T-helper 2 cell treated with Interferon-gamma antibody and Interleukin-4, amounts not matched to agents 5 μg/mL and 100 μg/mL, for 36 hours (primary cell): ENCODE measurements at places on chromosomes 16 and 17.

DNA sequence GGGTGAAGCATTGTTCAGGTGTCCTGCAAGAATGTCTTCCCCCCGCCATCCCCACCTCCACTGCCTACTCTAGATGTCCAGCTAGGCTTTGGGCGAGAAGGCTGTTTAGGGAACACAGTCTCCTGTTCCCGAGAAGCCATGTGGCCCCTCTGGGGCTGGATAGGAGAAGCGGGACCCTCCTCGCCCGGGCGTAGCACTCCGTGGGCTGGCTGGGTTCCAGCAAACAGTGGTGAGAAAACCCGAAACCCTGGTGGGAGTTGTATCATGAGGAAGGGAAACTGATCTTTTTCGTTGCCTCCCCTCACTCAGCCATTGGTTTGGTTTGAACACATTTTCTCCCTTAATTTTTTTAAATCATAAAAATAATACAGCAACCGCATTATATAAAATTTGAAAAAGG, 56.6 kb downstream of the IRF8 start:
- H3K27me3 ChIP-seq: peaks cover 2% of the 10 kb centered on the region
- no peaks in the 10 kb centered on the region for H3K4me1 ChIP-seq
- DNase-seq: no peak
- H3K27ac ChIP-seq: no peak overlapping the region

DNA sequence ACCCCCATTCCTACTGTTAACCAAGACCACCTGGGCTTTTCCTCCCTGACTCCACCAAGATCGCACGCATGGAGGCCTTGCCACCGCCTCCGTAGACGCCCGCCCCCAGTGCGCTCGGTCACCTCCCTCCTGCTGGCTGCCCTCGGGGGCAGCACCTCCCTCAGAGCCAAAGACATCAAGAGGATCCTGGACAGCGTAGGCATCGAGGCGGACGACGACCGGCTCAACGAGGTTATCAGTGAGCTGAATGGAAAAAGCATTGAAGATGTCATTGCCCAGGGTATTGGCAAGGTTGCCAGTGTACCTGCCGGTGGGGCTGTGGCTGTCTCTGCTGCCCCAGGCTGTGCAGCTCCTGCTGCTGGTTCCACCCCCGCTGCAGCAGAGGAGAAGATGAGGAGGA, 1.2 kb downstream of the EFCAB3 start:
- no peak overlapping the region for H3K4me3 ChIP-seq
- no peak overlapping the region for H3K27ac ChIP-seq
- H3K27me3 ChIP-seq: peaks cover 13% of the 10 kb centered on the region
- DNase-seq: no peak
- no peaks in the 10 kb centered on the region for H3K36me3 ChIP-seq

DNA sequence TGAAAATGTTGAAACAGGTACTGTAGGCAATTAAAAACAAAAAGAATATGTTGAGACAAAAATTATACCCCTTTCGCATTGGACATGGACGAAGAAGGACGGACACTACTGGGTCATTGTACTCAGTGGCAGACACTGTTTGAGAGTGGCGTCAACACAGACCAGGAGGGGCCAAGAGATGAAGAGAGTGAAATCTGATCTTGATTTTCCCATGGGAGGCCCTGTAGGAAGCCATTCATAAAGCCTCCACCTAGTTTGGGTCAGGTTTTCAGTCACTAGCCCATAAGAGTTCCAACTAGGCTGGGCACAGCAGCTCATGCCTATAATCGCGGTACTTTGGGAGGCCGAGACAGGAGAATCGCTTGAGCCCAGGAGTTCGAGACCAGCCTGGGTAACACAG, 23.6 kb upstream of the SMURF2 start:
- H3K4me3 ChIP-seq: no peak overlapping the region
- no peak overlapping the region for H3K27ac ChIP-seq
- no peaks in the 10 kb centered on the region for H3K36me3 ChIP-seq

DNA sequence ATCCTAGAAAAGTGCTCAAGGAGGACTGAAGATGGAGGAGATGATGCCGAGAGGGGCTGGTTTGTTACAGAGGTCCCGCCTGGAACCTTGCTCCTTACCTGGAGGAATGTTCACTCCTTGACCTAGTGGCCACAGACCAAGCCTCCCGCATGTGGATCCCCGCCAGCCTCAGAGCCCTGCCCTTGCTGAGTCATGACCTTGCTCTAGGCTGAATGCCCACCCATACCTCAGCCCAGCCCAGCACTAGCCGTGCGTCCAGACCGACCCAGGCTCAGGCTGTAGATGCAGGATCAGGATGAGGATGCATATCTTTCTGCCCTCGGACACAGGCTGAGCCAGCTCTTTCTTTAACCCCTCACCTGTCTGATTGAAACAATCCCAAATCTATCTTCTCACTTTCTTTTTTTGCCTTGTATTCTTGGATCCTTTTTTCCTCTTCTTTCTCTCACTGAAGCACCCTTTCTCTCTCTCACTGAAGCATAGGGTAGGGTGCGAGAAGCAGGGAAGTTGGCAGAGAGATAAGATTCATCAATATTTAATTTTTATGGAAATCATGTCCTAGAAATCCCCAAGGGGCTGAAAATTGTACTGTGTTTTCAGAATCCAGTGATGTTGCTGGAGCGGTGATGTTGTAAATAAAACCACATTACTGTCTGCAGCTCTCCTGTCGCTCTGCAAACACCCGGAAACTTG, 34.9 kb downstream of the WSCD1 start:
- H3K27ac ChIP-seq: no peak overlapping the region
- no peak for DNase-seq
- no peaks in the 10 kb centered on the region for H3K4me1 ChIP-seq
- H3K36me3 ChIP-seq: no peaks in the 10 kb centered on the region
- no peak overlapping the region for H3K4me3 ChIP-seq

- no peaks in the 10 kb centered on the region for H3K36me3 ChIP-seq
- no peaks in the 10 kb centered on the region for H3K4me1 ChIP-seq
- H3K27me3 ChIP-seq: no peaks in the 10 kb centered on the region
- no peak overlapping the region for H3K27ac ChIP-seq
Observed at GRCh38 chr16:65500007-65500406, 378.1 kb upstream of the CDH11 start.

GRCh38 chr16:74034862-74035261, 261.8 kb upstream of the PSMD7 start:
- peaks cover 2% of the 10 kb centered on the region for H3K27me3 ChIP-seq
- H3K4me3 ChIP-seq: no peak overlapping the region
- H3K4me1 ChIP-seq: no peaks in the 10 kb centered on the region
- DNase-seq: no peak

DNA sequence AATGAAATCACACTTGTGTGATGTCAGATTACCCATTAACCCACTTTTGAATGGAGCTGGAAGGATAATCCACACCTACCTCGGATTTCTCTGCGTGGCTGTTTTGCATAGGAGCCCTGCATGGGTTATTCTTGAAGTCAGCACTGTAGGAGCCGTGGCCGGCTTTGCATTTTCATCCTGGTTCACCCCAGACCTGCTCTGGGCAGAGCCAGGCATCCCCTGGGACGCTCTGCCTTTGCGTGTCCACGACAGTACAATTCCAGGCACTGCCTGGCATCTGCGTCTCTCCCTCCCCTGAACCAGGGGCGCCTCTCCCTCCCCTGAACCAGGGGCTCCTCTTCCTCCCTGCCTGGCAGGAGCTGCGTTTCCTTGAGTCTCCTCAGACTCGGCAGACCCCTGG, 29.7 kb upstream of the ZNF750 start:
- no peaks in the 10 kb centered on the region for H3K27me3 ChIP-seq
- peaks cover 31% of the 10 kb centered on the region for H3K4me1 ChIP-seq
- no peak for DNase-seq
- H3K27ac ChIP-seq: no peak overlapping the region

DNA sequence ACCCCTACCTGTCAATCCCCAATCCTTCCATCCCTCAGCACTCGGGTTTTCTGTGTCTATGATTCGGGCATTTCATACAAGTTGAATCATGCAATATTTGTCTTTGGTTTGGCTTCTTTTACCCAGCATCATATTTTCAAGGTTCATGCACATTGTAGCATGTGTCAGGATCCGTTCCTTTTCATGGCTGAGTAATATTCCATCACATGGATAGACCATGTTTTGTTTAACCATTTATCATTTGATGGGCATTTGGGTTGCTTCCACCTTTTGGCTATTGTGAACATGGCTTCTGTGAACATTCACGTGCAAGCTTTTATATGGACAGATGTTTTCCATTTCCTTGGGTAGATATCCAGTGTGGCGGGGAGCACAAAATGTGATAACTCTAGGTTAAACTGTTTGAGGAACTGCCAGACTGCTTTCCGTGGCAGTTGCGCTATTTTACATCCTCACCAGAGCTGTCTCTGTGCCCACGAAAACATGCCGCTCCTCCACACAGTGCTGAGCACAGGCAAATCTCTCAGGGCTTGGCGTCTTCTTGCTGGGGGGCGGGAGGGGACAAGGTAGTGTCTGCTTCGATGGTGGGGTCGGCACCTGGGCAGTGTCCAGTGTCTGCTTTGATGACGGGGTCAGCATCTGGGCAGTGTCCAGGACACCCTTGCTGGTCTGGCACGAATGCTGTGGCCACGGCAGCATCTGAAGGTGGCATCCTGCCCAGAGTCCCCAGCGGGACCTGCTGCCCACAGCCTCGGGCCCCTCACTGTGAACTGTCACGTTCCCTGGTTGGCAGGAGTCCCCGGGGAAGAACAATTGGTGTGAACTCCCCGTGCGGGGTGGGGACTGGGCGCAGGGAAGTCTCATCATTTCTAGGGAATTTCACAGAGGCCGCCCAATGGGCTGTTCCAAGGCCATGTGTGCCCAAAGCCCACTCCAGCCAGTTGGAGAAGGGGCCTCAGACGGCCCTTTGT, 32.4 kb upstream of the JPH3 start:
- H3K4me1 ChIP-seq: no peaks in the 10 kb centered on the region
- no peak for DNase-seq
- H3K4me3 ChIP-seq: no peak overlapping the region
- H3K27me3 ChIP-seq: no peaks in the 10 kb centered on the region
- H3K27ac ChIP-seq: no peak overlapping the region

GRCh38 chr17:64739316-64740058, 77.4 kb upstream of the SMURF2 start:
- no peaks in the 10 kb centered on the region for H3K36me3 ChIP-seq
- DNase-seq: no peak
- no peaks in the 10 kb centered on the region for H3K27me3 ChIP-seq
- no peak overlapping the region for H3K27ac ChIP-seq
- H3K4me1 ChIP-seq: peaks cover 12% of the 10 kb centered on the region

GRCh38 chr16:47667956-47668355, 206.8 kb downstream of the PHKB start:
- H3K36me3 ChIP-seq: peaks cover 9% of the 10 kb centered on the region
- H3K4me3 ChIP-seq: no peak overlapping the region
- H3K27me3 ChIP-seq: no peaks in the 10 kb centered on the region

GRCh38 chr17:40903129-40903847, 18.2 kb upstream of the KRT20 start:
- H3K27ac ChIP-seq: no peak overlapping the region
- H3K36me3 ChIP-seq: no peaks in the 10 kb centered on the region
- peaks cover 23% of the 10 kb centered on the region for H3K27me3 ChIP-seq
- no peak overlapping the region for H3K4me3 ChIP-seq
- DNase-seq: no peak

DNA sequence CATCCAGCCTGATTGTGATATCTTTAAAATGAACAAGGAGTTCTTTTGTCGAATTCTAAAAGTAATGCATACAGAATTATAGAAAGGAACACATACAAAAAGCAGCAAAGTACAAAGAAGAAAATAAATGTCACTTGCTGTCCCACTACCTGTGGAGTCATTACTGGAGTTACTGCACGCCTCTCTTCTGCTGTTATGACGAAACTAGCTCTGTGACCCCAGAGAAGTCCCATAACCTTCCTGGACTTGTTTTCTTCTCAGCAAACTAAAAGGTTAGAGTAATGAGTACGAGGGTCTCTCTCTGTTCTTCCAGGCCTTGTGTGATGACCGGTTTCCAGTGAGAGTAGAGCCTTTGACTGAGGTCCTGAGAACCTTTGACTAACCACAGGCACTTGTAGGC, 26.9 kb downstream of the BANP start:
- H3K27me3 ChIP-seq: no peaks in the 10 kb centered on the region
- no peak overlapping the region for H3K4me3 ChIP-seq
- H3K36me3 ChIP-seq: peaks cover 56% of the 10 kb centered on the region
- no peak for DNase-seq
- no peak overlapping the region for H3K27ac ChIP-seq
- H3K4me1 ChIP-seq: peaks cover 53% of the 10 kb centered on the region

- no peak overlapping the region for H3K4me3 ChIP-seq
- no peak for DNase-seq
- H3K27ac ChIP-seq: no peak overlapping the region
- H3K27me3 ChIP-seq: no peaks in the 10 kb centered on the region
- no peaks in the 10 kb centered on the region for H3K4me1 ChIP-seq
Observed at GRCh38 chr16:50916040-50916439, 174.2 kb downstream of the CYLD start.

DNA sequence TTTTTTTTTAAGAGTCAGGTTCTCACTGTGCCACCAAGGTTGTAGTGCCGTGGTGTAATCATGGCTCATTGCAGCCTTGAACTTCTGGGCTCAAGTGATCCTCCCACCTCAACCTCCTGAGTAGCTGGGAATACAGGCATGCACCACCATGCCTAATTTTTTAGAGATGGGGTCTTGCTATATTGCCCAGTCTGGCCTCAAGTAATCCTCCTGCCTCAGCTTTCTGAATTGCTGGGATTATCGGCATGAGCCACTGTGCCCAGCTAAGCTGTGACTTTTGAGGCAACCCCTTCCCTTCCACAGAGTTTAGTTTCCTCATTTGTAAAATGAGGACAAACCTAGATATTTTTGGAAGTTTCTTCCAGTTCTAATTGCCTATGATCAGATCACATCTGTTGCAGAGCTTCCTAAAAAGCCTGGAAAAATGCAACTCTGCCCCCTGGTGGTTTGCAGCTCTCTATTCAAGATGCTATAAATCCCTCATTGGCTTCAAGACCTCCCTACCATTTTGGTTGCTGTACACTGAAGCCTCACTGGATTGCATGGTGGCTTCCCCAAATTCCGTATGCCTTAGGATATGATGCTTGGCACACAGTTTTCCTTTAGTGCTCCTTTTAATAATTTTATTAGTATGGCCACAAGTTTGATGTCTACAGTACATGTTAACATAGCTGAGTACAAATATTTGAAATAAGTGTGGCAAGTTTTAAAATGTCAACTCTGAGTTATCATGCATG, 19.3 kb downstream of the GDE1 start:
- no peak overlapping the region for H3K4me3 ChIP-seq
- H3K36me3 ChIP-seq: peaks cover 48% of the 10 kb centered on the region
- no peaks in the 10 kb centered on the region for H3K27me3 ChIP-seq
- DNase-seq: peak; percentile 45
- no peak overlapping the region for H3K27ac ChIP-seq

DNA sequence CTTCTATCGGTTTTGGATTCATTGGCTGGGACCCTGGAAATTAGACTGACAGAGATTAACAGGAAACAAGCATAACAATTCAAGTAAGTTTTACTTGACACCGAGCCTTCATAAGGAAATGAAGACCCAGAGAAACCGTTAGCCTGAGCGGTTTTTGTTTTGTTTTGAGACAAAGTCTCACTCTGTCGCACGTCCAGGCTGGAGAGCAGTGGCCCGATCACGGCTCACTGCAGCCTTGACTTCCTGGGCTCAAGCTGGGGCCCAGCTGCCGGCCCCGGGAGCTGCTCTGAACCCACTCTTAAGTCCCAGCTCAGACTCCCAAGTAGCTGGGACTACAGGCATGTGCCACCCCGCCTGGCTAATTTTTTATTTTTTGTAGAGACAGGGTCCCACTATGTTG, 321.3 kb downstream of the SEC14L1 start:
- peak overlapping the region; percentile 97 for H3K27ac ChIP-seq
- no peaks in the 10 kb centered on the region for H3K27me3 ChIP-seq
- DNase-seq: no peak
- peaks cover 79% of the 10 kb centered on the region for H3K4me1 ChIP-seq
- H3K4me3 ChIP-seq: peak overlapping the region; percentile 96

GRCh38 chr16:9518051-9518450, 426.6 kb downstream of the HAPSTR1 start:
- no peak overlapping the region for H3K27ac ChIP-seq
- no peaks in the 10 kb centered on the region for H3K4me1 ChIP-seq
- DNase-seq: no peak
